ENCODE measurements at places on chromosomes 16 and 17.

GRCh38 chr17:60610473-60610872 lies 10.5 kb downstream of the PPM1D start:
- no peak for DNase-seq

GRCh38 chr16:81513204-81514040 lies 68.8 kb downstream of the CMIP start:
- DNase-seq, result no peak

GRCh38 chr17:81429821-81430551 lies 34.7 kb downstream of the BAHCC1 start:
- DNase-seq, result no peak

- no peak for DNase-seq
These were observed 9.8 kb downstream of the GABARAPL2 start for GRCh38 chr16:75575958-75576357.

DNA sequence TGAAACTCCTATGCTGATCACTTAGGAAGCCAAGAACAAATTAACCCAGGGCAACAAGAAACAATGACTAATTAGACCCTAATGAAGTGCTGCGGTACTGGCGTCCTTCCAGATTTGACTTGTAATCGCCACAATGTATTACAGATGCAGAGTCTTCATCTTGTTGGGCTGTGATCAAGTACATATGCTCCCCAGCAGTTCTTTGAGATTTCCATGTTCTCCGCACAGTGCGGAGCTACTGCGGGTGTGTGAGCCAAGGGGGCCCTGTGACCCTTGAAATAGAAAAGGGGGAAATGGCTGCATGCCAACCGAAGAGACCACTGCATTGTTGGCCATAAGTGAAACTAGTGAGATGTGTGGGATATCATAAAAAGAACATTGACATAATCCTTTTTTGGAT lies 469.9 kb downstream of the MAF start:
- DNase-seq, result no peak

GRCh38 chr16:2808181-2808580 lies 8.9 kb upstream of the PRSS21 start:
- DNase-seq, result no peak

- no peak for DNase-seq
These were observed 14.3 kb upstream of the SLC38A8 start for GRCh38 chr16:84056933-84057332.

DNA sequence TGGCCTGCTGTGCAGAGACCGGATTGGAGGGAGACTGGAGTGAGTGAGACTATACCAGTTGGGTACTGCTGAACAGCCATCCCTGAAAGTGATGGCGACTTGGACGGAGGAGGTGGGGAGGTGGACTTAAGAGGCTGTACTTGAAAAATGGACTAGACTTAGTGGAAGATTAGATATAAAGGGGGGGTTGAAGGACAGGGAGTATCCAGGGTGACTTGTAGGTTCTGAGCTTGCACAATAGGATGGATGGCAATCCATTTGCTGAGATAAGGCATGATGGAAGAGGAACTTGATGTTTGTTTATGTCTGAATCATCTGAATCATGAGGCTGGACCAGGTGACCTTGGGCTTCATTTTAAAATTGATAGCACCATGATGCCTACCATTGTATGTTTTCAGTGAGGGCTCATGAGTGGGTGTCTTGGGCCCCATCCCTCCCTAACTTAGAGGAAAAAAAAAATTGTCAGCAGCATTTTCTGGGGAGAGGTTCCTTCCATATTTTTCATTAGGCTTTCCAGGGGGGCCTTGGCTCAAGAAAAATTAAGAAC lies 41.2 kb downstream of the PRKCA start:
- no peak for DNase-seq

GRCh38 chr17:62596662-62597061 lies 30.8 kb upstream of the MRC2 start:
- DNase-seq, result no peak

- no peak for DNase-seq
These were observed 5.8 kb downstream of the CMTM3 start for GRCh38 chr16:66610111-66610820.

- peak; percentile 97 for DNase-seq
These were observed 17.8 kb downstream of the SAP30BP start for GRCh38 chr17:75684924-75685323.

- no peak for DNase-seq
These were observed 18.0 kb upstream of the DYNLL2 start for GRCh38 chr17:58065238-58065637.

- DNase-seq, result peak; percentile 67
These were observed 9.8 kb upstream of the RFFL start for GRCh38 chr17:35073183-35073790.

GRCh38 chr16:73233846-73234424 lies 186.0 kb upstream of the ZFHX3 start:
- no peak for DNase-seq

GRCh38 chr17:63267846-63268245 lies 178.3 kb downstream of the CYB561 start:
- no peak for DNase-seq

- peak; percentile 25 for DNase-seq
These were observed 2.7 kb downstream of the SOCS1 start for GRCh38 chr16:11253009-11253994.

- peak; percentile 96 for DNase-seq
These were observed 30.3 kb upstream of the CDC42EP4 start for GRCh38 chr17:73342050-73342522.

DNA sequence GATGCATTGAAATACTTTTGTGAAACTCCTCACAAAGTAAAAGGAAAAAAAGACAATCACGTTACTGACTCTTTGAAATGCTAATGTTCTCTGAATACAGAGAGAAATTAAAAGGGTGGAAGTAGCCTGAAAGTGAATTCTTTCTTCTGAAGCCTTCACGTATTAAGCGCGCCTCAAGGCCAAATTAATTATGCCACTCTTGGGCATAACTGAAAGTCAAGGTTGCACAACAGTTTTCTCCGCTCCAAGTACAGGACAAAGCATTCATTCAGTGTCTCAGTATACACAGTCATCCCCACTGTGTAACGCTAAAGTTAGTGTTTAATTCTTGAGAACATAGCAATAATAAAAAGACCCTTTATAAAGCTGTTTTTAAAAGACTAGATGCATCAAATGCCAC lies 21.5 kb downstream of the PARN start:
- peak; percentile 36 for DNase-seq

DNA sequence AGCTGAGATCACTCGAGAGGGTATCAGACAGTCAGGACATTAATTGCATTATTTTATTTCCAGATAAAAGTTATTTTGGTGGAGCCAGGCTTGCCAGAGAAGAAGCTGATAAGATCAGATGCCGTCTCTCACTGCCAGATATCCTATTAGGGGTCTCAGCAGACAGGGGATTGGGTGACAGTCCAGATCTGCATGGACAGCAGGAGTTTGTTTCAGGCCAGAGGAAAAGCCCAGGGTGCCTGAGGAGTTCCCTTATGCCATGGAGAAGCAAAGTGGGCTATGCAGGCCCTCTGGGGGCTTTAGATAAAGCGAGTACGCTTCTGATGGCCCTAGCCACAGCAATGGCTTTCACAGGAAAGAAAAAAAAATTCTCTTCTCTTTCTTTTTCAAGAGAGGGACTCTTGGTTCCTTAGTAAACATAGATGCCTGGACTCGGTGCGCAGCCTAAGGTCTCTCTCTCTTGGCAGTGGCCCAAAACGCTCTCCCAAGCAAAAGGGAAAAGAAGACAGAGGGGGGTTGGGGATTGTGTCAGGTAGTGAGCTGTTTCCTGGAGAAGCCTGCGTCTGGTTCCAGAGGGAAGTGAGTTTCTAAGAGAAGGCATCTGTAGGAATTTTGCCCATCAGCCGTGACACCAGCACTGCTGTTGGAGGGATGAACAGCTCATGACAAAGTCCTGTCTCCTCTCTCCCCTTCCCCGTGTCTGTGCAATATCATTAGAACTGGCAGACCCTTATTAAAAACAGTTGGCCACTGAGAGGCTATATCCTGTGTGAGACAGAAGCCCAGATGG lies 166.3 kb upstream of the FOXF1 start:
- no peak for DNase-seq

GRCh38 chr16:85492295-85492864 lies 120.7 kb upstream of the GSE1 start:
- no peak for DNase-seq

DNA sequence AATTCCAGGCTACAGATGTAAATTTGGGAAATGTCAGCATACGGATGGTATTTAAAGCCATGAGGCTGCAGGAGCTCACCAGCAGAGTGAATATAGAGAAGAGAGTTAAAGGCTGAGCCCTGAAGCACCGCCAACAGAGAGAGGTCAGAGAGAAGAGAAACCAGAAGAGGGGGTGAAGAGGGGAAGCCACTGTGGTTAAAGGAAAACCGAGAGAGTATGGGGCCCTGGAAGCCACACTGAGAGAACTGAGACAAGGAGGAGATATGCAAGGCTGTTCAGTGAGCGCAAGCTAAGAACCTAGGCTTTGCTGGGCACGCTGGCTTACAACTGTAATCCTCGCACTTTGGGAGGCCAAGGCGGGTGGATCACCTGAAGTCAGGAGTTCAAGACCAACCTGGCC lies 24.6 kb downstream of the COPRS start:
- DNase-seq, result no peak

Data from mammary epithelial cell (primary cell).